ENCODE measurements at places on chromosomes 6 and 20. TPM values are rescaled to one million over a fixed set of nuclear protein-coding genes. Genes with fewer than 3 reads are reported as not detected.

GRCh38 chr6:90893400-90893799, 306.5 kb upstream of the MAP3K7 start:
- DNase-seq = no peak
- no peak overlapping the region for H3K27ac ChIP-seq
- H3K4me1 ChIP-seq = no peaks in the 10 kb centered on the region
- no peak overlapping the region for H3K4me3 ChIP-seq

DNA sequence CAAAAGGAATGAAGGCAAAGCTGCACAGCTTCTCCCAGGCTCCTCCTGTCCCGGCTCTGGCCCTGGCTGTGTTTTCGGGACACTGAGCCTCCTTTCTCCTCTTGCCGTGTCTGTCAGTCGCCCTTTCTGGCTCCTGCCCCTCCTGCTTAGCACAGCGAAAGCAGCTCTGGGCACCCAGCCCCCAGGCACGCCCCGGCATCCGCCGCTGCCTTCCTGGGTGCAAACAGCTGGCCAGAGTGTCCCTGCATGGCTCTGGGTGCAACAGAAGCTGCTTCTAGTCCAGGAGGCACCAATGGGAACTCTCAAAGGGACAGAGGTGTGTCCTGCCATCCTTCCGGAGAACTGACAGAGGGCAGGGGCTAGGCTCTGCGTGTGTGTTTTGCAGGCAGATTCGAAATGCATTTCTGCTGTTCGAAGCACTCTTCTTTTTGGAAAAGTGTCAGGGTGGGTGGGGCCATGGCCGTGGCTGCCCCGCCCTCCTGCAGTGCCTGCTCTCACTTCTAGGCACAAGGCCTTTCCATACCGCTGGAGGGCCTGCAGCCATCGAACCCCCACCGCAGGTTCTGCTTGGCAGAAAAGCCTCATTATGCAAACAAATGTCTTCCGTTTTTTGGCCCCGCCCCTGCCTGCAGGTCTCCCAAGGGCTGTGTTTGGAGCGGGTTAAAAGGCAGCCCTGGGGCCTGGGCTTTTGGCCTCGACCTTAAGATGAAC, 15.5 kb downstream of the COL9A3 start:
- peak; percentile 51 for DNase-seq
- H3K4me3 ChIP-seq = peak overlapping the region; percentile 38
- H3K27me3 ChIP-seq = no peaks in the 10 kb centered on the region
- peaks cover 21% of the 10 kb centered on the region for H3K4me1 ChIP-seq

- no peak overlapping the region for H3K27ac ChIP-seq
- no peak overlapping the region for H3K4me3 ChIP-seq
- peaks cover 2% of the 10 kb centered on the region for H3K27me3 ChIP-seq
- peak; percentile 56 for DNase-seq
Measured at GRCh38 chr6:25660512-25660911, 8.5 kb downstream of the SCGN start.

- peaks cover 7% of the 10 kb centered on the region for H3K27me3 ChIP-seq
- no peaks in the 10 kb centered on the region for H3K36me3 ChIP-seq
- H3K27ac ChIP-seq = no peak overlapping the region
- no peak for DNase-seq
- H3K4me3 ChIP-seq = no peak overlapping the region
- no peaks in the 10 kb centered on the region for H3K4me1 ChIP-seq
Measured at GRCh38 chr6:126941751-126942150, 176.7 kb upstream of the RSPO3 start.

DNA sequence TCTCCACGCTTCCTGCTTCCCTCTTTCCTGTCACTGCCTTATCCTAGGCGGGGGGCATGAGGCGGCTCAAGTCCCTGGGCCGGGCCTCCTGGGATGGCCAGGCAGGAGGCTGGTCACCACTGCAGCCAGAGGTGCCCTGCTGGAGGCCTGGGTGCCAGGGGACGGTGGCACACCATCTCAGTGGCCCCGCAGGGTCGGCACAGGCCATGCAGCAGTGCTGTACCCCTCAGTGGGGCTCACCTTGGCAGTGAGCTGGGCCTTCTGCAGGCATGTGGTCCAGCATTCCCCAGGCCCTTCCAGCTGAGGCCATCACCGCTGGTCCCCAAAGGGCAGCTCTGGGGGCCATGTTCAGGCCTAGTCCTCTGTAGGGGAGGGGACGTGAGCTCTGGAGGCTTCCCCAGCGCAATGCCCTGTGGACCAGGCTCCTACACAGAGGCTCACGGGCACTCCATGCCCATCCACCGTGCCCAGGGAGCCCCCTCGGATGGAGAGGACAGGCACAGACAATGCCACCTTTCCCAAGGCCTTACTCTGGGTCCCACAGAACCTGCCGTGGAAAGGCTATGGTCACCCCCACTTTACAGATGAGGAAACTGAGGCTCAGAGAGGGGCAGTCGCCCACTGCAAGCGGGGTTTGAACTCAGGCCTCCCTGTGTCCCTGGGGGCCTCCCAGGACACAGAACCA, 123.8 kb downstream of the TAF4 start:
- H3K27me3 ChIP-seq = no peaks in the 10 kb centered on the region
- H3K36me3 ChIP-seq = no peaks in the 10 kb centered on the region
- DNase-seq = no peak
- H3K27ac ChIP-seq = no peak overlapping the region
- H3K4me1 ChIP-seq = no peaks in the 10 kb centered on the region

GRCh38 chr6:79862126-79862525, 85.2 kb downstream of the ELOVL4 start:
- no peaks in the 10 kb centered on the region for H3K36me3 ChIP-seq
- no peak overlapping the region for H3K4me3 ChIP-seq
- no peak overlapping the region for H3K27ac ChIP-seq

GRCh38 chr6:147817042-147817689, 308.7 kb downstream of the SAMD5 start:
- DNase-seq = no peak
- no peaks in the 10 kb centered on the region for H3K4me1 ChIP-seq
- H3K27ac ChIP-seq = no peak overlapping the region
- no peaks in the 10 kb centered on the region for H3K27me3 ChIP-seq
- no peaks in the 10 kb centered on the region for H3K36me3 ChIP-seq

- no peak overlapping the region for H3K4me3 ChIP-seq
- no peaks in the 10 kb centered on the region for H3K36me3 ChIP-seq
- no peak for DNase-seq
- H3K27me3 ChIP-seq = no peaks in the 10 kb centered on the region
- no peaks in the 10 kb centered on the region for H3K4me1 ChIP-seq
Measured at GRCh38 chr6:15773806-15774410, 111.1 kb upstream of the DTNBP1 start.

DNA sequence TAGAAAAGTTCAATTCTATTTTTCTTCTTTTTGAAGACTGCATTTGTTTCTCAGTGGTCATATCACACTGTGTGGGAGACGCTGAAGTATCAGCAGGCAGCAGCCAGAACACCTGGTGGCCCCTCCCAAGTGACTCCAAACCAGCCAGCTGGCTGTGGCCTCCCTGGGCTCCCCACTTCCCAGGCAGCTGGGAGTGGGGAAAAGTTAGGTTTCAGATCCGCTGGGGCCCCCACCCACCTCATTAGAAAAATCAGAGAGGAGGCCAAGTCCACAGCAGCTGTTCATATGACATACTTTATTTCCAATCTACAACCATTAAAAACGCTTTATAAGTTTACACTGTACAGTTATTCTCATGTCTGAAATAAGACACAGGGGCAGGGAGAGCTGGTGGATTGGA, 3.6 kb upstream of the DSN1 start:
- H3K4me1 ChIP-seq = peaks cover 22% of the 10 kb centered on the region
- no peak overlapping the region for H3K4me3 ChIP-seq
- DNase-seq = no peak
- no peak overlapping the region for H3K27ac ChIP-seq
- no peaks in the 10 kb centered on the region for H3K36me3 ChIP-seq

GRCh38 chr6:74087899-74088298, 391.9 kb downstream of the CD109 start:
- H3K36me3 ChIP-seq = no peaks in the 10 kb centered on the region
- H3K27ac ChIP-seq = no peak overlapping the region
- no peaks in the 10 kb centered on the region for H3K27me3 ChIP-seq
- peak; percentile 6 for DNase-seq

DNA sequence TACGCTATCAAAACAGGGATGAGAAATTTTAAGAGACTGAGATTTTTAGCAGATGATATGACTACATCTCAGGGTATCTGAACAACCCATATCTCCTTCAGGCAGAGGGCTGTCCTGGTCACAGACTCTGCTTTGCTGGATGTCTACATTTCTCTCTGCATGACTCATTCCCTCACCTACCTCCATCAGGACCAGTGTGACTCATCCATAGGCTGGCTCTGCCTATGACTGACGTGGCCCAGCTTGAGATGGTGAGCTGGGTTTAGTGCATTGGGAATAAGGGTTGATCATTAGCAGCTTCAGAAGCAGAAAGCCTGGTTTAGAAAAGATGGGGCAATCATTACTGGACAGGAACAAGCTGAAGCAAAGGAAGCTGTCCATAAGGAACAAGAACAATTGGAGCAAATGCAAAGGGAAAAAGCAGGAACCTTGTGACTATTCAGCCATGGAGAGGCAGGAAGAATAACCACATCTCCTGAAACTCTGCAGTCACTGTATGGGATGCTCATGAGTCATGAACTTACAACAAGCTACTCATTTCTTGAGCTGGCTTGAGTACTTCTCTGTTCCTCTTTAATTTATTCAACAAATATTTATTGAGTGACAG, 86.4 kb upstream of the CBLN4 start:
- DNase-seq = no peak
- no peaks in the 10 kb centered on the region for H3K36me3 ChIP-seq
- H3K4me1 ChIP-seq = no peaks in the 10 kb centered on the region
- H3K4me3 ChIP-seq = no peak overlapping the region
- no peaks in the 10 kb centered on the region for H3K27me3 ChIP-seq

- H3K4me1 ChIP-seq = peaks cover 47% of the 10 kb centered on the region
Measured at GRCh38 chr6:18263418-18264218, 712 bp downstream of the DEK start.

DNA sequence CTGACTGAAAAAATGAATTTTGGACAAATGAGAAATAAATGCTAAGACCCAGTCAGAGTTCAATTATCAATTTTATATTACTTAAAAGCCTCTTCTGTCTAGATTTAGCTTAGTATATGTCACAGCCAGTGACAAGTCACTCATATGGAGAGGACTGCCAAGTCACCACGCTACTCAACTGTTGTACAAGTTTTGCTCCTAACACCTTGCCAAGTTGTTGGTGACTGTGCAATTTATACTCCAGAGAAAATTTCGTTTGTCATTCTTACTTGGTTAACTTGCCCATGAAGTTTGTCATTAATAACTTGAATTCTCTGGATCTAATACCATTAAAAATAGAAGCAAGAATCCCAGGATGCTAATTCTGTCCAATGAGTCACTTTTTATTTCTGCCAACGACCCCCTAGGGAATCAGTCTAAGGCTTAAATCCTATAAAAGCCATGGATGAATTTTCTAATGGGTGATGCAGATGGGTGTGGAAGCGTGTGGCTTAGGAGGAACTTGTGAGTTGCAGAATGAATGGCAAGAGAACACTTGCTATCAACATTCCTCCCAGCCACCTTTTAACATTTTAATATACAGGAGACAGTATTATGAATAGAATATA, 30.4 kb upstream of the FBXO30 start:
- DNase-seq = no peak
- H3K27me3 ChIP-seq = no peaks in the 10 kb centered on the region
- no peaks in the 10 kb centered on the region for H3K4me1 ChIP-seq
- H3K4me3 ChIP-seq = no peak overlapping the region
- H3K27ac ChIP-seq = no peak overlapping the region

DNA sequence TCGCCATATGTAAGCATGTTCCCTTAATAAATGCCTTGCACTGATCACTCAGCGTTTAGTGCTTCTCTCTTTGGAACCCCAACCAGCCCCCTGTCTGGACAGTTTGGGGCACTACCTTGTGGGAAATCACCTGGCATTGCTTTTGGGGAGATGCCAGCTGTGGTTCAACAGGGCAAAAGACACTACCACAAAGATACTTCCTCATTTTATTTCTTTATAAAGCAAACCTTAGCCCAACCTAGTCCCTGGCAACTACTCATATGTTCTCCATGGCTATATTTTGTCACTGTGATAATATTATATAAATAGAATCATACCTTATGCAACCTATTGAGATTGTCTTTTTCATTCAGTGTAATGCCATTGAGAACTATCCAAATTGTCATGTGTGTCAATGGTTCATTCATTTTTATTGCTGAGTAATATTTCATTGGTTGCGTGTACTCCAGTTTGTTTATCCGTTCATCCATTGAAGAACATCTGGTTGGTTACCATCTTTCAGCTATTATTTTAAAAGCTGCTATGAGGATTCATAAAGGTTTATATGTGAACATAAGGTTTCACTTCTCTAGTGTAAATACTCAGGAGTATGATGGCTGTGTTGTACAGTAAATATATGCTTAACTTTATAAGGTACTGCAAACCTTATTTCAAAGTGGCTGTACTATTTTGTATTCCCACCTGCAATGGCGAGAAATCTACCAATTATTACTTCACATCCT, 114.8 kb downstream of the MOXD1 start:
- no peaks in the 10 kb centered on the region for H3K4me1 ChIP-seq
- no peak for DNase-seq
- no peak overlapping the region for H3K4me3 ChIP-seq
- no peaks in the 10 kb centered on the region for H3K36me3 ChIP-seq

DNA sequence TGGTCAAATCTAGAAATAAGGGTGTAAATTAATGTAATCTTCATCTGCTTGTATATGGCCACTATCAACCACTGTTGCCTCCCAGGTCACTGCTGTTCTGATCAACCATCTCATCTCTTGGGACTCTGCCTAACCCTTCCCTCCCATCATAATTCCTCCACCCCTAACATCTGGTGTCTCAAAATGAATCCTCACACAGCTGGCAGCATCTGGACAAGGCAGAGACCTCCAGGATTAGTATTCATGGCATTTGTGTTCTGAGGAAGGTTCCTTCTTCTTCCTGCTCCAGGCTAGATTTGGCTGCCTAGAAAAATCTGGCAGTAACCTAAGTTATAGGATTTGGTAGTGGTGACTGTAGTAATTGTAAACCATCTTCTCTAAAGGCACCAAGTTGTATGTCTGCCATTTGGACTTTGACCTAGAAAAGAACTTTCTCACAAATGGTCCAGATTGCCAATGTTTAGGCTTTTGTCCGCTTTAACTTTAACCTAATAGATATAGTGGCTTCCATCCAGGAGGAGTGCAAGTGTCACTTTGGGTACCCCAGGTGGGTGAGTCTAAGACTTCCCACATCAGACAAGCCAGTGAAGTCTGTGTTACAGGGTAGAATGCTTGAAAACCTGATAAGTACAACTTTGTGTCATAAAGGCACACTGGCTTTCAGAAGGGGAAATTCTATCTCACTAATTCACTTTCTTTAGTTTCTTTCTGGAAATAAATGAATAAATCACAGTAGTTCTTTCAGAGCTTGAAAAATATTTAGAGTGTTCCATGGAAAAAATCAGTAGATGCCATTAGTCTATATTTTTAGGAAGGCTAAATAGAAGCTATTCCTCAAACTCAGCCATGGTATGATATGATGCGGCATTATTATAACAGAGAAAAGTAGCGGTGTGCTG, 3.0 kb upstream of the PHACTR2 start:
- H3K4me1 ChIP-seq = peaks cover 52% of the 10 kb centered on the region
- DNase-seq = no peak
- H3K27ac ChIP-seq = peak overlapping the region; percentile 75
- no peaks in the 10 kb centered on the region for H3K27me3 ChIP-seq

ENPP3 gene
- total RNA-seq = 0.15 TPM

DAAM2 gene
- total RNA-seq = not detected

TNFRSF6B gene
- 147 TPM for total RNA-seq

GSTA2 gene
- not detected for total RNA-seq

SLC52A3 gene
- 10.2 TPM for total RNA-seq

GPLD1 gene
- total RNA-seq = 2.1 TPM

GMPR gene
- total RNA-seq = 24.0 TPM

SLC24A3 gene
- not detected for total RNA-seq

Measured in HCT116 (cell line).